ENCODE measurements at places on chromosomes 1 and 21.

GRCh38 chr1:12244078-12244477 lies 14.2 kb downstream of the VPS13D start:
- DNase-seq = no peak

DNA sequence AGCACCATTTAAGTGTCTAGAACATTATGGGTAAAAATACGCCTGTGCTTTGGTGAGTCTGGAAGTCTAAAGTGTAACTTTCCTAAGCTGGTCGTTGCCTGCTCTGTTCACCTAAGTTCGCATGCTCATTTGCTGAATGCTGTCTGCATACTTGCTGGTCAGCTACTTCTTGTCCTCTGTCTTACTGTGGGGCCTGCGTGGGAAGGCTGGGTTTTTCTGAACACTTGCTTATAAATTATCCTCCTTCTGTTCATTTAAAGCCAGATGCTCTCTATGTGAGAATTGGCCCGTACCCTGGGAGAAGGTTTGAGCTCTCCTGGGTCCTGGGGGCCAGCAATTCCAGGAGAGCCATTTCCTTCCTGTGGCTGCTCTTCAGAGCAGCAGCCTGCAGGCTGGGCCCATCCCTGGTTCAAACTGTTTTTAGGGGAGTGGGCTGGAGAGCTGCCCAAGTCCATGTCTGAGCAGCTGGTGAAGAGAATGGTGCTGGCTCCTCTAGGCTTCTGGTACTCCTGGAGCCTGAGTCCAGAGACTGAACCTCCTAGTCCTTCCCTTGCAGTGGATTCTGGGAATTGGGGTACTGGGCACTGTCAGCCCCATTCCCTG lies 75.7 kb downstream of the GALNT2 start:
- DNase-seq = no peak

GRCh38 chr1:218717575-218717974 lies 372.4 kb downstream of the TGFB2 start:
- no peak for DNase-seq

DNA sequence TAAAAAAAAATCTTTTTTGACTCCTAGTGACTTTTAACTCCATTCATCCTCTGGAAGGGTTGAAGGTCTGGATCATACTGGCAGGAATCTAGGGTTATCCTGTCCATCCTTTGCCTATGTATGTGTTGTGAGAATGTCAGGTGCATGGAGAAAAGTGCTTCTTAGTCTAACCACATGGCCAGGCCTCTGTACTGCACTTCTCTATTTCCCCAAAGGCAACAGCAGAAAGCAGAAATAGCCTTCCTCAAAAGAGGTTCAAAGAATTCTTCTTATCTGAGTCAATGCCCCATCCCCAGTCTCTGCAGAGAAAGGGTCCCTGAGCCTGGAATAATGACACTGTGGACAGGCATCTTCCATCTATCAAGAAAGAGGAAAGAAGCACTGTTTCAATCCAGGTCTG lies 85.7 kb upstream of the CD34 start:
- DNase-seq = no peak

DNA sequence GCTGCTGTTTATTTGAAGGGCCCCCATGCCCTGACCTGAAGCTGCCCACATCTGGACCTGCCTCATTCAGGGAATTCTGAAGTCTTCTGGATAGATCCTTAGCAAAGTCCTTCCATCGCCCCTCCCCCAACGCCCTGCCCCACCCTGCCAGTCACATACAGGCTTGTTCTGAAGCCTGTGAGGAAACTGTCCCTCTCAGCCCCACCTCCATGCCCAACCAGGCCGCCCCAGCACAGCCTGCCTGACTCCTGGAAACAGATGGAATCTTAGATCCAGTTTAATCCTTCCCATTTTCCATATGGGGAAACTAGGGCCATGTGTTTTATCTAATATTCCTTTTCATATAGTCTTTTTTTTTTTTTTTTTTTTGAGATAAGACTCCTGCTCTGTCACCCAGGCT lies 44.5 kb upstream of the GPR37L1 start:
- DNase-seq = no peak

- no peak for DNase-seq
These were observed 205.1 kb upstream of the EDN2 start for GRCh38 chr1:41689558-41689981.

DNA sequence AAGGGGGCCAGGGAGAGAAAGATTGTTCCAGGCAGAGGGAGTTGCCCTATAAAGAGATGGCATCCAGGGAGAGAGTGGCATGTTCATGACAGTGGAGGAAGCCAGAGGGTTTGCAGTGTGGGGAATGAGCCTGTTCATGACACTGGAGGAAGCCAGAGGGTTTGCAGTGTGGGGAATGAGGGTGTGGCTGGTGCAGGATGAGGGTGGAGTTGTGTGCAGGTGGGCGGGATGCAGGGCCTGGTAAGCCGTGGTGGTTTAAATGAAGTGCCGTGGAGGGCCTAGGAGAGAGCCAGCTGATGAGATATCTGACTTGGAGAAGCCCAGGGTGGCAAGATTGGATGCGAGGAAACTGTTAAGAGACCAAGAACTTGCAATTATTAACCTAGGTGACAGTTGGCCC lies 131.8 kb downstream of the CAMTA1 start:
- DNase-seq = no peak

- DNase-seq = no peak
These were observed 4.5 kb upstream of the CRABP2 start for GRCh38 chr1:156709757-156710489.

DNA sequence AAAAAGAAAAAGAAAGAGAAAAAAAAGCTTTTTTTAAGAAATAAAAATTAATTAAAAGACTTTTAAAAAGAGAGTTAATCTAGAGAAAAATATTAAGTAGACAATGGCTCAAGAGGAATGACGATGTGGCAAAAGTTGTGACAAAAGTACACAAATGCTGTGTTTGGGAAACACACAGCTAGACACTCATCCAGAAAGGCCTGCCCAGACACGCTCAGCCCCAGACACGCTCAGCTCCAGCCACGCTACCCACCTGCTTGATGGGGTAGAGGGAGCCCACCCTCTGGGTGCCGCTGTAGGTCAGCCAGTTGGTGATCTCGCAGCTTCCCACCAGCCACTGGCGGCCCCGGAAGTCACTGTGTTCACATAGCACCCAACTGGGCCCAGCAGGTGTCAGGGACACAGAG lies 10.2 kb downstream of the CD52 start:
- DNase-seq = no peak

GRCh38 chr1:24960071-24960801 lies 30.2 kb upstream of the RUNX3 start:
- DNase-seq = no peak

- no peak for DNase-seq
These were observed 43.0 kb downstream of the ATG4C start for GRCh38 chr1:62826901-62827300.

DNA sequence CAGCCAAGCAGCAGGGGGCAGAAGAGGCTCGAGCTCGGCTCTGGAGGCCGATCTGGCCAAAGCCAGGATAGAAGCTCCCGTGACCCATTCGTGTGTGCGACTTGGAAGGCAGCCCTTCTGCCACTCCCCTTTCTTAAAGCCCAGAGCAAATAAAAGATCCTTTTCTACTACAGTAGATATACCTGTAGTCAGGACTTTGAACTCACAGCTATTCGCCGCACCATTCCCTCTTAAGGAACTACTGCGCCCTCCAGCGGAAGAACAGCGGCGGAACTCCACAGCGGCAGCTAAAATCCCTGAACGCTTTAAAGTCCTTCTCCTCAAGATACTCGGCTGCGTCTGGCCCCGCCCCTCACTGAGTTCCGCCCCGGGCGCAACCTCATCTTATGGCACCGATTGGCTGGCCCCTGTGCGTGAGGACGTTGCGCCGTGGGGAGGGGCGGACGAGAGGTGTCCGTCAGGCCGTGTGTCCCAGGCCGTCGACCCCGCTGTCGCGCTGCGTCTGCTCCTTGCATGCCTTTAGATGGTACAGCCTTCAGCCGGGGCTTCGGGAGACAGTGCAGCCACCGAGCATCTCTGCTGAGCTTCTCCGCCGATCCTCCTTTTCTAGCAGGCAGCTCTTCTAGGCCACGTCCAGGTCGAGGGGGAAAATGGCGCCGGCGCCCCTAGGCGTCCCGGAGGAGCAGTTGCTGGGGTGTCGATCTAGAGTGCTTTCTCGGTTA lies at the start of gene LRIG2:
Gene LRIG2, plus strand, starts transcription at position 442 of the 722 bp plus-strand sequence. Its CDS starts 209 bp downstream, at position 651.
- DNase-seq = peak; percentile 98

DNA sequence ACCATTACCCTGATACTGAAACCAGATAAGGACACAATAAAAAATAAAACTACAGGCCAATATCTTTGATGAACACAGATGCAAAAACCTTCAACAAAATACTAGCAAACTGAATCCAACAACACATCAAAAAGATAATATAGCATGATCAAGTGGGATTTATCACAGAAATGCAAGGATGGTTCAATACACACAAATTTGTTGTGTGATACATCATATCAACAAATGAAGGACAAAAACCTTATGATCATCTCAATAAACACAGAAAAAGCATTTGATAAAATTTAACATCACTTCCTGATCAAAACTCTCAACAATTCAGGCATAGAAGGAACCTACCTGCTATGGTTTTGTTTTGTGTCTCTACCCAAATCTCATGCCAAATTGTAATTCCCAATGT lies 74.3 kb upstream of the VANGL1 start:
- no peak for DNase-seq

- no peak for DNase-seq
These were observed 57.7 kb upstream of the DPT start for GRCh38 chr1:168786476-168787330.

- DNase-seq = no peak
These were observed 327.5 kb upstream of the POGK start for GRCh38 chr1:166511761-166512160.

DNA sequence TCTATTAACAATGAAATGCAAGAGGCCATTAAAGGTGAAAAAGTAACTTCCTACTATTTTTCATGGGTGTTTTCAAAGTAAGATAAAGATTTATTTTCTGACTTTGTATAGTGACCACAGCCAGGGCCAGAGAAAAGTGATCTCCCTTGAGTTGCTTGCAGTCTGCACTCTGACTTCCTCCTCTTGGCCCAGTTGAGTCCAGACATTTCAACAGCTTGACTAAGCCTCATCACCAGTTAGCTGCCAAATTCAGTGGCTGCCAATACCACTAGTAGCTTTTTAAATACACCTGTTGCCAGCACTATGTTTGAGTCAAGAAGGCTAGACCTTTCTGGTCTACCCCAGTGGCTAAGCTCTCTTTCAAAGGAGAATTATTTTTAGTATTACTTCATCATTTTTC lies 3.7 kb upstream of the NEK7 start:
- DNase-seq = no peak

- no peak for DNase-seq
These were observed 39.5 kb upstream of the UBE2U start for GRCh38 chr1:64163970-64164369.

- no peak for DNase-seq
These were observed 14.7 kb downstream of the LDLRAD1 start for GRCh38 chr1:54003249-54003646.

GRCh38 chr1:211237579-211237978 lies 21.6 kb upstream of the RCOR3 start:
- no peak for DNase-seq

DNA sequence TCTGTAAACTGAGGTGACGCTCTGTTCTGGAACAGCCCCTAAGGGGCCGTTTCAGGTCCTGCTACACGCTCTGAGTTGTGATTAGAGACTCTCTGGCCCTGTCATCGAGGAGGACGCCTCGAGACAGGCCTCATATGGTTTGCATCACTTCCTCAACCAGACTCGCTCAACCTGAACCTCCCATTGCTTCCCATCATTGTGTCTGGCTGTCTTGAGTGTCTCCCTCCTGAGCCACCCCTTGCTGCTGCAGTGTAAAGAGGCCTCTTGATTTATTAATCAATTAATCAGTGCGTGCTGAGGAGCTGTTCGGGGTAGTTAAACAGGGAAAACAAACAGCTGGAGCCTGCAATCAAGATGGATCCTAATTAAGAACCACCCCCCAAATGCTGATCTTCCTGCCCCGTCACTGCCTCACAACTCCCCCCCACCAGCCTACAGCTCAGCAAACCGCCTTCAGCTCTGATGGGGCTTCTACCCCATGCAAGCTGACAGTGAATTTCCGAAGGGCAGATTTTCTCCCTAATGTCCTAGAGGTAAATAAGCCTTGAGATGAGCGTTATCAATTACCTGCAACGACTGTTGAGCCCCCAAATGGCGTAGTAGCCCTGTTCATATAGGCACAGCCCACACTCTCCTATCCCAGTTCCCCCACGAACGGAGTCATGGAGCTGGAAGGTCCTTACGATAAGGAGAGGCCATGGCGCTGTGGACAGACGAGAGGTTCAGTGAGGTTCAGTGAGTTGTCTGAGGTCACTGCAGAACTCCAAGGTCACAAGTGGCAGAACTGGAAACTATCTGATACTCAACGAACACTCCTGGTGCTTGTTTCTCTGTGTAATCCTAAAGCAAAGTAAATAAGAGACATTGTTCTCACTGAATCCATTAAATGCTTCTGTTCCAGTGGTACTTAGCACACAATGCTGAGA lies 210.6 kb downstream of the KIF26B start:
- peak; percentile 65 for DNase-seq

- no peak for DNase-seq
These were observed 84.9 kb upstream of the CD1D start for GRCh38 chr1:158095737-158096335.

DNA sequence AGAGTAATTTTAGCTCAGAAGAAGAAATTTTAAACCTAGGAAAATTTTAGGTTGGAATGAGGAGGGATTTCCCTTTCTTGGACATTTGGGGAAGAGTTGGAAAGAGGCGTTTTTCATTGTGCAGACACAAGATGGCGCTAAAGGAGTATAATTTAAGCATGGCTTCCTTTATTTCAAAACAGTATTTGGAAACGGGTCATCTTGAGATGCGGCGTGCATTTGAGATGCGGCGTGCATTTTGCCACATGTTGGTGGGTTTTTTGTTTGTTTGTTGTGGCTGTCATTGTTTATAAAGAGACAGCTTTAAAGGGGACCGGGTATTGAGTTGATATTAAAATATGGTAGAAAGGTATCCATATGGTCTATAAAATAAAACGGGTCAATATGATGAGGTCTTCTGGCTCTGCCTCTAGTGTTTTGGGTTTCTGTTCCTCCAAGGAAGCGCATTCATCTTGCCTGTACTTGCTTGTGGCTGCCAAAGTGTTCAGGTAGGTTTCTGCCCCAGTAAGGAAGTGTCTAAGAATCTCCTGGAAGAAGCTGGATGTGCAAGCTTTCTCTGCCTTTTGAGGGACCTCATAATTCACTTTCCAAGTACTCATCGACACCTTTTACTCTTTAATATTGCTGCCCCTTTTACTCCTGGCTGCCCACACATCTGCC lies 210.3 kb downstream of the SLC35F3 start:
- peak; percentile 19 for DNase-seq

- DNase-seq = no peak
These were observed 70.4 kb downstream of the SPSB1 start for GRCh38 chr1:9363061-9363471.

GRCh38 chr21:33412832-33413519 lies 9.8 kb downstream of the IFNGR2 start:
- peak; percentile 31 for DNase-seq

DNA sequence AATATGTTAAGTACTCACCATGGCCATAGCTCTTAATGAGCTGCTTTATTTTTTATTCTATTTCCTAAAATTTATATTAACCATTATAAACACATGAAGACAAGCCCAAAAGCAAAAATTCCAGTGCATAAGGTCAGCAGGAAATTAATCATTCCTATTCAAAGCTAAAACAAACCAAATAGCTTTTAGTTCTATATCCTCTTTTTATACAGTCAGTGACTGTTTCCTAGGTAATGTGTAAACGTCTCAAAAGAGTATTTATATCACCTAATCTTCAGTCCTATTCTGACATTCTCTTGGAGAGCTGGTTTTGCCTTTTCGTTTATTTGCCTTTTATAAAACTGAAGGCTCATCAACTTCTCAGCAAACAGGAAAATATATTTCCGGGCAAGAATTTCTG lies 4.2 kb downstream of the GOLPH3L start:
- DNase-seq = no peak
